ENCODE measurements at places on chromosomes 12 and 14. TPM values are rescaled to one million over a fixed set of nuclear protein-coding genes. Genes with fewer than 3 reads are reported as not detected.

Gene PLA2G1B
- total RNA-seq: not detected

GRCh38 chr14:22070119-22070982 lies 396.7 kb upstream of the OR4E1 start:
- DNase-seq: peak; percentile 37

DNA sequence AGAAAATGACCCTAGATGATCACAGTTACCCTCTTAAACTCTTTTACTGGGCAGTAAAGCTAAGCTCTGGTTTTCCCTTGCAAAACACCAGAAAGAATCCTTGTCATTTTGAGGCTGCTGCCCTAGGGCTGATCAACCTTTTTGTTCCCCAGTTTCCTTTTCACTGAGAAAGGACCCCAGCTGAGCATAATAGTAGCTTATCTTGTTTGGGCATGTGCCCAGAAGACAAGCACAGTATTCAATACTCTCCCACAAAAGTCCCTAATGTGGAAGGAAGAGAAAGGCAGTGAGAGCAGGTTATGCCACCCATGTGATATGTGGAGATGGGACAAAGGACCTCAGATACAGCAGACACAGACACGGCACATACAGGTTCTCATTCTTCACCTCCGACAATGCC lies 332.6 kb upstream of the TMPO start:
- DNase-seq: no peak

DNA sequence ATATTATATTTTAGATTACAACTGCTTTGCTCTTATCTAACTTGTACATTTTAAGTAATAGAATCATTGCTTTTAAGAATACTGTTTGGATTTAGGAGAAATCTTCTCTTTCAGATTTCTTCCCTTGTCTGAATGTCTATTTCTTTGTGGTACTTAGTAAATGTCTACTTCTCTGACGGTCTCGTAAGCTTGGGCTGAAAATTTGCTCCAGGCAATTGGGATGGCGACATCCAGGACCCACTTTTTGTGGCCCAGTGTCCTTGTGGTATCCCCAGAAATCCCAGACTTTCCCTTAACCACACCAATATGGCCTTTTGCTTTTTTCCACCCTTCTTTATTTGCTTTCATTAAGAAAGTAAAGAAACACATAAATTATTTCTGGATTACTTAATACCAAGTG lies 24.0 kb upstream of the CCER1 start:
- no peak for DNase-seq

GRCh38 chr12:120646044-120646443 lies 5.6 kb downstream of the CABP1 start:
- no peak for DNase-seq

- no peak for DNase-seq
Observed at GRCh38 chr12:47282206-47282605, 202.4 kb upstream of the AMIGO2 start.

All from CD8-positive, alpha-beta memory T cell (primary cell).